ENCODE measurements at places on chromosomes 3 and 15. TPM values are rescaled to one million over a fixed set of nuclear protein-coding genes. Genes with fewer than 3 reads are reported as not detected.

LRRC31 gene
- total RNA-seq: 5.6 TPM

GHRL gene
- 1.7 TPM for total RNA-seq

- no peak for DNase-seq
Measured at GRCh38 chr3:197892162-197892561, 57.8 kb upstream of the RPL35A start.

DNA sequence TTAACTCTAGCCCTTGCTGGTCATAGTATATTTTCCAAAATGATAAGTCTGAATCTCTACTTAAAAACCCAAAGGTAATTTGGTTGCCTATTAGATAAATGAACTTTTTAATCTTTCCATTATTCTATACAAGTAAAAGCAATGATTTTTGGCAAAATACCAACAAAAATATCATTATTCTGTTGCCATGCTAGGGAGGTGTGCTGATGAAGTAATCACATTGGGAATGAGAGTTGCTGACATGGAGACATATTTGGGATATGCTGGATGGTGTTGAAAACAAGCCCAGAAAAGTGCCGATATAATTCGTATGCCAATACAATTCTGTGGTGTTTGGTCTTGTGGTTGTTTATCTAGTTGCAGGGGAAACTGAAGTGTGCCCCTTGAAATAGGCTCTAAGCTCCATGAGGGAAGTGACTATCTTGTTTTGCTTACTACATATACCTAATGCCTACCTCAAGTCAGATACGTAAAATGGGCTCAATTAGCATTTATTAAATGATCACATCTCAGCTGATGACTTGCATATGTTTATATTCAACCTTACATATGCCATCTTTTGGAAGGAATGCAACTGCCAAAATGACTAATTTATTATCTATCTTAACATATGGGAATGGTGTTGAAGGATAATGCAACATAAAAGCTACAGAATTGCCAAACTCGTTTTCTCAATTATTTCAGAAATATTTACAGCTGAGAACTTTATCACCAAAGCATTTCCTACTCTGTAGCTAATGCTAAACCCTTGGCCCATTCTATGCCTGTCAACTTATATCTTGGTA is 5.8 kb downstream of the TOPBP1 start:
- DNase-seq: no peak

GRCh38 chr15:43484455-43484854 is 8.5 kb downstream of the TP53BP1 start:
- DNase-seq: no peak

MYO5C gene
- 115 TPM for total RNA-seq

DNA sequence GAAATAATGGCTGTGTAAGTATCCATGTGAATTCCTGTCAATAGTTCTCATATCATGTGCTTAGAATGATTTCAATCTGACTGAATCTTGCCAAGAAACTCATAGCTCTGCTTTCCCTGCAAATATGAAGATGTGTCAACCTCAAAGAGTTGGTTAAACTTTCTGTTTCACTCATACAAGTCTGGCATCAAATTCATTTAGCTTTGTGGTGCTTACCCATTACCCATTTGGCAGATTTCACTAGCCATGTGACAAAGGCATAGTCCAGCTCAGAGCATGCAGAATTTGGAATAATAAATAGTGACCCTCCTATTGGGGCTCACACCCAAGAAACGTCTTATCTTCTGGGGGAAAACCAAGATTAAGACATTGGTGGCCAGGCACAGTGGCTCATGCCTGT is 256.6 kb upstream of the TPRG1 start:
- DNase-seq: no peak

DNA sequence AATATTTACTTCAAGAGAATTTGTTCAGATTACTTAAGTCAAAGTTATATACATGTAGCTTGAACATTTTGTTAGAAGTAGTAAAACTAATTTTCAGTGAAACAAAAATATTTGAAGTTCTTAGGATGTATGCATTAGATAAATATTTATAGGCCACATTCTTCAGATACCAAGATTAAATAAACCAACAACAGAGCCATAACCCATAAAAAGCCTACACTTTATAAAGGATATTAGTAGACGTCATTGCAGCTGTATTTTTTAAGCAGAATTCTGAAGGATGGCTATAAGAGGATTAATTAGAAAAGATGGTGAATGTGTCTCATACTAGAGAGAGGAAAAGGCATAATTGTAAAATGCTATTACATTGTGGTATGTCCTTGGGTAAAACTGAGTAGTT is 449.7 kb upstream of the ALCAM start:
- no peak for DNase-seq

GRCh38 chr15:85763157-85763556 is 31.6 kb downstream of the KLHL25 start:
- DNase-seq: peak; percentile 70

GRCh38 chr3:59535791-59536221 is 486.0 kb upstream of the CFAP20DC start:
- DNase-seq: no peak

DNA sequence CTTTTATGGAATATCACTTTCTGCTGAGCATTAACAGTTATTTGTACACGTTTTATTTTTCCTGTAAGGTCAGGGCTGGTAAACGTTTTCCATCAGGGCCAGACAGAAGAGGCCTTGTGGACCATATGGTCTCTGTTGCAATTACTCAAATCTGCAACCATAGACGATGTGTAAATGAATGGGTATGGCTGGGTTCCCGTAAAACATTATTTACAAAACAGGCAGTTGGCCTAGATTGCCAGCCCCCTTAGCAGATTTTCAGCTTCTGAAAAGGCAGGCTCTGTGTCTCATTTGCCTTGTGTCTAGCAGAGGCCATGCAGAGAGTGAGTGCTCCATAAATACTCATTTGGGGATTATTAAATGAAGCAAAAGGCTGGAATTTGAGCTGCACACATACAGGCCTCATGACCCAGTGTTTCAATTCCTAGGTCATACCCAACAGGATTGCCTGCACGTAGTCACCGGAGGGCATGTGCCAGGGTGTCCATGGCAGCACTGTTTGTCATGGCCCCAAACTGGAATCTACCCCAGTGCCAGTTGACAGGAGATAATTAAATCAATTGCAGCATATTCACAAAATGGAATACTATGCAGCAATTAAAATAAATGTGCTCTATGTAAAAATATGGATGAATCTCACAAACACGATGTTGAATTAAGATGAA is 51.3 kb downstream of the GPD1L start:
- DNase-seq: no peak

DNA sequence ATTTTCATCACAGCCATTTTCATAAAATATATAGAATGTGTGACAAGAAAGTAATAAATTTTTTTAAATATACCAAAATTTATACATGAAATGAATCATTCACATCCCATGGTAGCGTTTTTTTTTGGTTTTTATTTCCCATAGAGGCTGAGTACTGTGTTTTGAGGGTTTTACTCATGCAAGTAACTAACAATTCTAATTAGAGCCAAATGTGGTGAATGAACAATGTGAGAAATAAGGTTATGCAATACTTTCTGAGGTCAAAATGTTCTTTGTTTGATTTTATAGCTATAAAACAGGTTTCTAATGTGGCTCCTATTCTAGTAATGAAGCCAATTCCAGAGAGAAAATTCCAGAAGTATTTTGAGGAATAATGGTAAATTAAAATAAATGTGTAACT is 386.8 kb downstream of the TBC1D5 start:
- DNase-seq: no peak

DNA sequence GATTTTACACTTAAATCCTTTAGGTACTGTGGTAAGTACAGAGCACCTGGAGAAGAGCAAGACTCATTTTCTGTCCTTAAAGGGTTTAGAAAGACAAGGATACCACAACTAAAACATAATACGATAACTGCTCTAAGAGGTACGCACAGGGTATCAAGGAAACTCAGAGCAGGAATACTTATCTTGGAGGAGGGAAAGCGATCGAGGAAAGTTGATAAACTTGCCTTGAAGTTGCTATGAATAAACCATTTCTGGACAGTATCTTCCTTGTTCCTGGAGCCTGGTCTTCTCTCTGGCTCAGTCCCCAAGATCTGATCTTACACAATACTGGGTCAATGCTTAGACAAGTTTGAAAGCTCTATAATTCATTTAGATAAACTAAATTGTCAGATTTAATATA is 17.6 kb upstream of the GATM start:
- no peak for DNase-seq

GRCh38 chr3:5202222-5202621 is 14.7 kb downstream of the EDEM1 start:
- DNase-seq: no peak

DNA sequence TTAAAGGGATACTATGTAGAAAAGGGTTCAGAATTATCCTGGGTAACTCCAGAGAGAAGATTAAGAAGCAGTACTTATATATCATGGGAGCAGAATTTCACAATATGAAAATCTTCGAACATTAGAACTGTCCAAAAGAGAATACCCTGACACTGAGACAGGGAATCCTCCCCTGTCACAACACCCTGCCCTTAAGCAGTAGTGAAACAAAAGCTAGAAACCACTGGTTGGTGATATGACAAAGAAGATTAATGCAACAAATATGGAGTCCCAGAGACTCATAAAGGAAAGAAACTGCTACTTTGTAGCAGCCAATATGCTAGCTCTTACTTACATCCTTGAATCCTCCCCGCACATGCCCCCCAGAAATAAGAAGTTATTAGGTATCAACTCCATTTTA is 18.5 kb downstream of the MIX23 start:
- DNase-seq: no peak

DNA sequence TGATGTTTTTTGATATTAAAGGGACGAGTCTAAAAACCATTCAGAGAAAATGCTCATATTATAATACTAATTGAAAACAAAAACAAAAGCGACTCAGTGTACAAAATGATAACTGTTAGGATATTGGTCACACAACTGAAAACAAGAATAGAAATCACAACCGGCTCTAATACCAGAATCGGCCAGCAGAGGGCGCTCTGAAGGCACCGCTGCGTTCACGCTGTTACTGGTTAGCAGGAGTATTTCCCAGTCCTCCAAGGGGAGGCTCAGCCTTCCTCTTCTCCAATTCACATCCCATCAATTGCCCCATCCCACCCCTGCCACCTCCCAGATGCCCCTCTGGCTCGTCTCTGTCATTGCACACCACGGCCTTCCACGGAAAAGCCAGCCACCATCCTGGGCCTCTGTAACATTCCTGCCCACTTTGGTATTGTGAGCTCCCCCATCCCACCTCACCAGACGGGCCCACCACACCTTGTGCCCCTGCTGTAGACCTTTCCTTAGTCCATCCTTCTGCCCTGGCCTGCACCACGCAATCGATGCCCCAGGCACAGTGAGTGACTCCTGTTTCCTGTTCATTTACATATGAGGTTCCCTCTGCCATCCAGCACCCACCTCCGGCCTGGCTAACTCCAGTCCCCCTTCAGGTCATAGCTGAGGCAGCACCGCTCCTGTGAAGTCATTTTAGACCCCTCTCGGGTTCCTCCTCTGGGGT is 8.5 kb downstream of the FAM107A start:
- no peak for DNase-seq

DNA sequence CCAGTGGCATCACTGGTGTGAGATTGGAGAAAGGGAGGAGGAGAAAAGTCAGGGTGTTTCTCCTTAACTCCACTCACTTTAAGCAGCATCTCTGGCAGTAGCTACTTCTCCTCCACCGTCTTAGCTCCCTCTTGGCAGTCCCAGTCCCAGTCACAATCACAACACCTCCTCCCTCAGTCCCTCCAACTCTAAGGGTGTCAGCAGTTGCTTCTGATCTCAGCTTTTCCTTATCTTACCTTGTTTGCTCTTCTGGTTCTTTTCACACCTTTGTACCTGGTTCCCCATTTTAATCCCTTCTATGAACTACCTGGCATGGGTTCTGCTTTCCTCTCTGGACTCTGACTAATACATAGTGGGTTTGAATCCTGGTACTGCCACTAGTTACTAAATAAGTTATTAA is 188.3 kb upstream of the CTDSPL start:
- DNase-seq: no peak

DNA sequence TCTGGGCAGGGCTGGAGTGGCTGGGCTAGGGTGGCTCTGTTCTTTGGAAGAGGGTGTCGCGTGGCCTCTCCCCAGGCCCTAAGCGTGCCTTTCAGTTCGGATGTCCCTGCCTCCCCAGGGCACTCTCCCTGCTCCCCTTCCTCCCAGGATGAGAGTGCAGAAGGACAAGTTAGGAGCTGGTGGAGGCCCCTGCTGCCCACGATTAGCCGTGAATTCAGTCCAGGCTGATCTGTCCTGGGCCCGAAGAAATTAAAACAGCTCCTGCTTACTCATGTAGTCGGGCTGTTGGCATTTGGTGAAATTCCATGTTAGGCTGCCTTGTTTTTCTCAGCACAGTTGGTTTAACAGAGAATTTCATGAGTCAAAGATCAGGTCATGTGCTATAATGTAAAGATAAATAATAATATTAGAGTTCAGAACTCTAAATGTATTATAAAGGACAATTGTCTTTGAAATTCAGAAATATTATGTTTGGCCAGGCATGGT is 24.5 kb downstream of the NIPA1 start:
- DNase-seq: no peak

DNA sequence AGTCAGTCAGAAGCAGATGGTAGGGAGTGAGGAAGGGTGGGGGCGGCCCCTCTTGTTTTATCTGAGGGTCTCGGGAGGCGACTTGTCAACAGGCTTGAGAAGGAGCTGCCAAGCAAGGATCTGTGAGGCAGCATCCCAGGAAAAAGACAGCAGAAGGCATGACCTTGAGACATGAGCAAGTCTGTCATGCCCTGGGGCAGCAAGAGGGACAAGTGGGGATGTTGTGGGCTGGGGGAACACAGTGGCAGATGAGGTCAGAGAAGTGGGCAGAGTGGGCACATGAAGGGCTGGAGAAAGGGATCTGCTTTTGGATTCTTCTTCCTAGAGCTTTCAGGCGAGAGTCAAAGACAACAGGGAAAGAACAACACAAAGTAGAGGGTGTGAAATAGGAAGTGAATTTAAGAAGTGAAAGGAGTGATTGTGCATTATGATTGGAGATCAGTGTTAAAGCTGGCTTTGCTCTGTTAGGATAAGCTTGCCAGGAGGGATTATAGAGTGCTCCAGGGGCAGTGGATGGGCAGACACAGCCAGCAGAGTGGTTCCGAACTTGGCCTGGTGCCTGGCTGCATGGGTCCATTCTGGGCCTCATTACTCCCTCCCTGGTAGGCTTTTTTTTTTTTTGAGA is 73.3 kb downstream of the USP13 start:
- no peak for DNase-seq

GRK7 gene
- total RNA-seq: not detected

DNA sequence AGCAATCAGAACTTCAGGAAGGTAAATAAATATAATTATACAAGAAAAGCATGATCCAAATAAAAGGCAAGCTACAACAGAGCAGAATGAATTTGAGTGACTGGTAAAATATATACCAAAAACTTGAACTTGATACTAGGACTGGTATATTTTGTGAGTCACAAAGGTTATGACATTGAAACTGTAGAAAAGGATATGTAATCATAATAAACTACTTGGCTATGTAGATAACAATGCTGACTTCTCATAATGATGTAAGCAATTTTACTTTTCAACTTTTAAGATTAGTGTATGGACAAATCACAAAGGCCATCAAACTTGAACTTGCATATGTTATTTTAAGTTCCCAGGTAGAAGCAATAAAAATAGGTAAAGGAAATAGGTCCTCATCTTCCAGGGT is 384.5 kb upstream of the NECTIN3 start:
- DNase-seq: no peak

GRCh38 chr15:31263751-31264558 is 62.7 kb upstream of the KLF13 start:
- peak; percentile 86 for DNase-seq

- DNase-seq: no peak
Measured at GRCh38 chr3:146537603-146538002, 6.8 kb downstream of the PLSCR1 start.

Measured in upper lobe of left lung (tissue), 6 donors.